Suprapubic skin (tissue), 4 donors: ENCODE measurements at places on chromosomes 6 and 20.

- peak; percentile 70 for DNase-seq
Observed at GRCh38 chr20:25280574-25281535, 33.0 kb downstream of the PYGB start.

DNA sequence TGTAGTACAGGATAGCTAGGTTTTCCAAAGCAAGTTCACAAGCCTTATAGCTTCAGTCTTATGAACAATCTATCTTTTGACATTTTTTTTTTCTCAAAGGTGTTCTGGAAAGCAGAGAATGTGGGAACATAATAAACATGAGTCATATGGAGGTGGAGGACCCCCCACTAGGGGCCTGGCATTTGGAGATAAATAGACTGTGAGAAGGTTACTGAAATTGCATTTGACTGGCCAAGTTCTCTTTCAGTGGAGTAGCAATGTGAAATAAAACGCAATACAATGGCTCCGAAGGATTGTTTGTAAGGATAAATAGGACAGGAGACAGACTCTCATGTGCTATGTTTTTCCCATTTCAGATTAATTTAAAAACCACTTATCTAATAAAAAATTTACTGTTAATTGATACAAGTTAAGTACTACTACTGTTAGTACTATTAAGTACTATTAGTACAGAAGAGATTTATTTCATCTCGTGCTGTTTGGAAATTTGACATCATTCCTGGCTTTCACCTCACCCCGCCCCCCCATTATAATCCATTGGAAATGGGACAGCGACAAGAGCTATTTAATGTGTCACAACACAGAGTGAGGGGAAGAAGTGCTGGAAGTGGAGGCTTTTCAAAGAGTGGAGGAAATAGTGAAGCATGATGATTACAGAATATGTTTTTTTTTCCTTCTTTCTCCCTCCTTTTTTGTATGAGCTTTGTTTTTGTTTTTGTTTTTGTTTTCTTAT lies 122.6 kb upstream of the ID4 start:
- DNase-seq, result no peak

- no peak for DNase-seq
Observed at GRCh38 chr6:36099869-36100483, 30.3 kb upstream of the MAPK13 start.

DNA sequence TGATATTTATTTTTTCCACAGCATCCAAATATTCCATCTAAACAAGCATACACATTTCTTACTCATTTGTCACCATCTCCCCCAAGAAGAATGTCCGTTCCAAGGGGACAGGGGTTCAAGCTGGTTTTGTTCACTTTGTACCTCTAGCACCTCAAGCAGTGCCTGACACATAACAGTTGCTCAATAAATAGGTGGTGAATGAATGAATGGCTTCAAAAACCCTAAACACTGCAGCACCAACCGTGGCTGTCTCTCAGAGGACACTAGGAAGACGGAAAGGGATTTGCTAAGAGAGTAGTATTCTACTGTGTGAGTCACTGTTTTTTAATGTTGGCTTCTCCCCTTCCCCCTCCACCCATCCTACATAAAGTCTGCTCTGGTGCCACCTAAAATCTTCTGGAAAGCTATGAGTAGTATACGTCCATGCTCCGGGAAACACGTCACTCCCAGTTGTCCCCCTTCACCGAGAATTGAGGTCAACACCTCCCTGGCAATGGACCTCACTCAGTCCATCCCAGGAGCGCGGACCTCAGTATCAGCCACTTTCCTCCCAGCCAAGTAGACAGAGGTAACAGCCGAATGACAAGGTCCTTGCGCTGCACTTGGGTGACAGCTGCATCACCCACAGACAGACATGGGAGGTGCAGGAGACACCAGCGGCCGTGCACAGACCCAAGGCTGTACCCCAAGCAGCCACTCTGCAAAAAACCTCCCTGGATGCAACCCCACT lies 107.4 kb downstream of the PREX1 start:
- no peak for DNase-seq

- DNase-seq, result no peak
Observed at GRCh38 chr6:1796706-1797529, 187.2 kb downstream of the FOXC1 start.

DNA sequence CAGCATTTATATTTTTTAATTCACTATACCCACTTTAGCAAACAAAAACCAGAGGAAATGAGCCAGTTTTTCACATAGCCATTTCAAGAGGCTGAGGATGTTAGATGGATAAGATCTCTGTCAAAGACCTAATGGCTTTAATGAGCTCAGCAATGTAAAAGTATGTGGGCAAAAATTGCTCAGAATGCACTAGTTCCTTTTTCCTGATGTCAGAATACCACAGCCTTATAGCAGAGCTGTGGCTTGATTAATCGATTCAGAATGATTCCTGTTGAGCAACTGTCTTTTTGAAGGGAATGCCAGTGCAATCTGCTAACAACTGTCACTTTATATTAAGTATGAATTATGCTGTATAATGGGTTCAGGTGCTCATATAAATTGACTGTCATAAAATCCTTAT lies 100.6 kb upstream of the HIVEP1 start:
- no peak for DNase-seq

- DNase-seq, result no peak
Observed at GRCh38 chr20:63734111-63734945, 2.1 kb upstream of the LIME1 start.

- no peak for DNase-seq
Observed at GRCh38 chr6:118780668-118781067, 113.3 kb upstream of the ASF1A start.

- DNase-seq, result no peak
Observed at GRCh38 chr6:158772851-158773371, 46.3 kb downstream of the EZR start.

GRCh38 chr6:125201961-125202729 lies 48.6 kb downstream of the TPD52L1 start:
- no peak for DNase-seq

DNA sequence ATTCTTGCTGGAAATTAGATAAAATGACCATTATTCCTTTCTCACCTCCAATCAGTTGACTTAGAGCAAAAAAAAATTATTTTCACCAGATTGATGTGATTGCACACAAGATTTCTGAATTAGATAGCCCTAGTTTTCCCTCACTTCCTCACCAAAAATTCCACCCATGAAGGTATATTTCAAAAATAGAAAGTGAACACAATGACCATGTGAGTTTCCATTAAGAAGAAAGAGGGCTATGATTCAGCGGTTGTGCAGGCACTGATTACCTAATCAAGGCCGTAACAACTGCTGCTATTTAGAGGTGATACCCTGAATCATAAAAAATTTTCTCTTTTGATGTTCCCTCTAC lies 19.5 kb upstream of the RALGAPA2 start:
- DNase-seq, result no peak

DNA sequence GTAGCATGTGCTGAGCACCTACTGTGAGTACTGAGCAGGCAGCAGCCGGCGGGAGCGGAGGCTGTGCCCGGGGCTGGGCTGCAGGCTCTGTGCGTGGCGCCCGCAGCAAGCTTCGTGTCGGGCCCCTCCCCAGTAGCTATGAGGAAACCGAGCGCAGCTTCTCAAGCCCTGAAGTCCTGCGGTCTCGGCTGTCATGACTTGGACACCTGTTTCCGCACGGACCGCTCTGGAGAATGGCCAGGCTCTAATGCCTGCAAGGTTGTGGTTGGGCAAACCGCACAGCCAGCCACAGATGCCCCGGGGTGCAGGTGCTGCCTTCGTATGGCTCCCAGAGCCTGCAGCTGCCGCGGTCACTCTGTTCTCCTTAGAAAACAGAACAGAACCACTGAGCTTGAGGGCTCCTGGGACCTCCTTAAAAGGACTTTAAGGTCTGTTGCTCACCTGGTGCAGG lies 33.7 kb downstream of the PYGB start:
- peak; percentile 77 for DNase-seq

DNA sequence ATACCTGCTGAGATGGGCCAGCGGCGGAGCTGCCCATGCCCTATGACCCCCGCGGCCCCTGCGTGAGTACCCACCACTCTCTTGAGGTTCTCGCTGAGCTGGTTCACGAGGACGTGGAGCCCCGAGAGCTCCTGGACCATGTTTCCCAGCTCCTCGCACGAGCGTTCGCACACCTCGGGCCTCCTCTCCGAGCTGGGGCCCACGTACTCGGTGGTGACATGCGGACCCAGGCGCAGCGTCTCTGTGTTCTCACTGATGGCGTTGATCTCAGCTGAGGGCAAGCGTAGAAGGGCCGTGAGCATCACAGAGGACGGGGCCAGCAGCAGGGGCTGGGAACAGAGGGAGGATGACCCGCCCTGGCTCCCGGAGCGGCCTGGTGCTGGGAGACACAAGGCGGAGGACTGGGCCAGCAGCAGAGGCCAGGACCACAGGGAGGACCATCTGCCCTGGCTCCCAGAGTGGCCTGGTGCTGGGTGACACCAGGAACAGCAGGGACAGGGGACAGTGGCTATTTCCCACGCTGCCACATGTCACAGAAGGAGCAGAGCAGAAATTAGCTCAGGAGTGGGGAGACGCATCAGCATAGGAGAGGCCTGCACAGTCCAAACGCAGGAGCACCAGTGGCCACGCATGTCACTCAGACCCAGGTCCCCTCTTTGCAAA lies 11.8 kb downstream of the THBS2 start:
- DNase-seq, result no peak

DNA sequence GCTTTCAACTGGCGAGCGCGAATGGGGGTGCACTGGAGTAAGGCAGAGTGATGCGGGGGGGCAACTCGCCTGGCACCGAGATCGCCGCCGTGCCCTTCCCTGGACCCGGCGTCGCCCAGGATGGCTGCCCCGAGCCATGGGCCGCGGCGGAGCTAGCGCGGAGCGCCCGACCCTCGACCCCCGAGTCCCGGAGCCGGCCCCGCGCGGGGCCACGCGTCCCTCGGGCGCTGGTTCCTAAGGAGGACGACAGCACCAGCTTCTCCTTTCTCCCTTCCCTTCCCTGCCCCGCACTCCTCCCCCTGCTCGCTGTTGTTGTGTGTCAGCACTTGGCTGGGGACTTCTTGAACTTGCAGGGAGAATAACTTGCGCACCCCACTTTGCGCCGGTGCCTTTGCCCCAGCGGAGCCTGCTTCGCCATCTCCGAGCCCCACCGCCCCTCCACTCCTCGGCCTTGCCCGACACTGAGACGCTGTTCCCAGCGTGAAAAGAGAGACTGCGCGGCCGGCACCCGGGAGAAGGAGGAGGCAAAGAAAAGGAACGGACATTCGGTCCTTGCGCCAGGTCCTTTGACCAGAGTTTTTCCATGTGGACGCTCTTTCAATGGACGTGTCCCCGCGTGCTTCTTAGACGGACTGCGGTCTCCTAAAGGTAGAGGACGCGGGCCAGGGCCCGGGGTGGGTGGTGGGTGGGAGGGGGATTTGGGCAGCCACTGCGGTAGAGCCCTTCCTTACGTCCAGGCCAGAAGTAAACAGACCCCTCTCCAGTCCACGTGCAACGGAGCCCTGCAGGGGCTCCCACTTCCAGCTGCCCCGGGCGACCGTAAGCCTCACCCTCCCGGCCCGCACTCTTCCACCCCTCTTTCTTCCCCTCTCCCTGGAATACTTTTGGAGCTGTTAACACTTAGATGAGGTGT lies 998 bp downstream of the BMP2 start:
- peak; percentile 69 for DNase-seq

DNA sequence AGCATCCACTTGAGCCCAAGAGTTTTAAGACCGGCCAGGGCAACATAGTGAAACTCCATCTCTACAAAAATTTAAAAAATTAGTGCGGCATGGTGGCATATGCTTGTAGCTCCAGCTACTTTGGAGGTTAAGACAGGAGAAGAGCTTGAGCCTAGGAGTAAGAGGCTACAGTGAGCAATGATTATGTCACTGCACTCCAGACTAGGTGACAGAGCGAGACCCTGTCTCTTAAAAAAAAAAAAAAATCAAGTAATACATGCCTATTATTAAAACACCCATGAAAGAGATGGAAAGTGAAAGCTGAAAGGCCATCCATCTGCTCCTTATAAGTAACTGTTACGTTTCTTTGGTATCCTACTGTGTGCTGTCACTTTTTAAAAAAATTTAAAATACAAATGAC lies 66.4 kb downstream of the FKBP5 start:
- no peak for DNase-seq

GRCh38 chr6:149033454-149033853 lies 284.1 kb upstream of the TAB2 start:
- DNase-seq, result no peak
